ENCODE measurements at places on chromosomes 4 and X.

GRCh38 chrX:77668391-77669237 lies 117.4 kb downstream of the ATRX start:
- no peak for DNase-seq

GRCh38 chr4:173998471-173999144 lies 284.9 kb downstream of the FBXO8 start:
- DNase-seq = no peak

DNA sequence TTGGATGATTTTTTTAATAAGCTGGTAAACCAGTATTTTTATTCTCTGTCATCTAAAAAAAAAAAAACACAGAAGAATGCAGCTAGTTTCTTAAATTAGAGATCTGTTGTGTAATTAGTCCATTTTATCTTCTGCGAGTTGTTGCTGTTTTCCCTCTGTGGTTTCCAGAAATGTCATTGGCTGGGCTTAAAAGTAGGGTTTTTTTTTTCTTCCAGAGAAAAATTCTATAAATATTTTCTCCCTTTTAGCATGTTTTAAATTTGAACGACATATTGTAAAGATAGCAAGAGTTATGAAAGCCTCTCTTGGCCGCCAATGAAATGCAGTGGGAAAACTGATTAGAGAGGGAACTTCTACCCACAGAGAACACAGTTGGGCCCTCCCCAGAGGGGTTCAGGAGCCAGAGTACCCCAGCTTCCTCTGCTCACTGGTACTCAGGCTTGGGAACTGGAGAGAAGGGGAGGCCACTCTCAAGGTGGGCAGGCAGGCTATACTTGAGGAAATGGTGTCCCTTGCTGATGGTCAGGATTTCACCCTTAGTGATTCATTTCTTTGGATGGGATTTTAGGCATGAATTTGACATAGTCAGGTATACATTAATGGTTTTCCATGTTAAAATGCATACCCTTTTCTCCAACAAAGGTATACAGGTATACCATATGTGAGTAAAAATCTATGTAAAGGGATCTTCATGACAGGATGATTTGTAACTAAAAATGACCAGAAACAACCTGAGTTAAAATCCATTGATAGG lies 166.1 kb downstream of the BCOR start:
- no peak for DNase-seq

DNA sequence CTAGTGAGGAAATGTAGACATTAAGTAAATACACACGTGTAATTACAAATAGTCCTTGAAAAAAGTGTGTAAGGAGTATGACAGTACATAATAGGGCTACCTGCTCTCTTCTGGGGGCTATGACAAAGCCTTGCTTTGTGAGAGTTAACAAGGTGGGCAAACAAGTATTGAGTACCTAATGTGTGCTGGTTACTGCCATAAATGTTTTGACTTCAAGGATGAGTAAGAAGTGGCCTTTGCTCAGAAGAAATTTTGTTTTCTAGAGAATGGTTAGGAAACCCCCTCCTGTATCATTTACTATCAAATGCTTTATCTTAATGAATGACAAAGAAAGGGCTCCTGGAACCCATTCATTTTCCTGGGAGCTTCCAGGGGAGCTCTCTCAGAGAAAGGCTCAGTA lies 167.0 kb upstream of the CASK start:
- DNase-seq = no peak

DNA sequence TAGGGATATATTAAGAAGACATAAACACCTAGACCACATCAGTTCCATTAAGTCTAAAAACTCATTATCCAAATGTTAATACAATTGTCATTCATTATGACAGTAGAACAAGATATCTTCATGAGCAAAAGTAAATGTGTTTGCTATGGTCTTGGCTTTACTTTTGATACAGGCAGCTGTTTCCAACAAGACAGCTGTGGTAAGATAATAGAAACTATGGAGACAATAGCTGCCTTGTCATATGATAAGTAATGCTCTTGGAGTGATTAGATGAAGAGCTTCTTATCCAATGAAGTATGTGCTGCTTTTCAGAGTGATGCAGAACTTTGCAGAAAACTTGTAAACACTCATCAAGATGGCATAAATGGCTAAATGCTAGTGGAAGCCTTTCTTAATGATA lies 1066.0 kb downstream of the FSTL5 start:
- no peak for DNase-seq

DNA sequence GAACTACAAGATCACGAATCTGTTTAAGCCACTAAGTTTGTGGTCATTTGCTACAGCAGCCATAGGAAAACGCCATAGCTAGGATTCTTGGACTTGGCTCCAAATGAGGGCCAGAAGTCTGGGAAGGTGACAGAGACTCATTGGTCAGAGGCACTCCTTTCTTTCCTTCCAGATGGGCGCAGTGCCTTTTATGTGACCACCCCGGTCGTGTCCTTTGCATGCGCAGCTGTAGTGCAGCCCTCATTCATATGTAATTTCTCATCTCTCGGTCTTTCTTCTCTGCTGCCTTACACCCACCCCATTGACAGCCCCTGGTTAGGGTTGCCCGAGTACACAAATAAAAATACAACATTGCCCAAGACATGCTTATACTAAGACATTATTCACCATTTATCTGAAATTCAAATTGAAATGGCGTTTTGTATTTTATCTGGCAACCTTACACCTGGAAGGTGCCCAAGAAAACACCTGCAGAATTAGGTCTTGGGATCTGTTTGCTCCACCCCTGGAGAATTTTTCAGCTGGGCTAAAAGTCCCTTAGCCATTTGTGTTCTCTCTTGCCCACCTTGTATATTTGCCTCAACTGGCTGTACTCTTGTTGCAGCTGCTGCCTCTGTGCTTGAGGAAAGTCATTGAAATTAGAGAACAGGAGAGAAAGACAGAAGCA lies 21.9 kb downstream of the CCKAR start:
- DNase-seq = no peak

GRCh38 chr4:172168888-172169287 lies 355.7 kb downstream of the GALNTL6 start:
- DNase-seq = no peak

DNA sequence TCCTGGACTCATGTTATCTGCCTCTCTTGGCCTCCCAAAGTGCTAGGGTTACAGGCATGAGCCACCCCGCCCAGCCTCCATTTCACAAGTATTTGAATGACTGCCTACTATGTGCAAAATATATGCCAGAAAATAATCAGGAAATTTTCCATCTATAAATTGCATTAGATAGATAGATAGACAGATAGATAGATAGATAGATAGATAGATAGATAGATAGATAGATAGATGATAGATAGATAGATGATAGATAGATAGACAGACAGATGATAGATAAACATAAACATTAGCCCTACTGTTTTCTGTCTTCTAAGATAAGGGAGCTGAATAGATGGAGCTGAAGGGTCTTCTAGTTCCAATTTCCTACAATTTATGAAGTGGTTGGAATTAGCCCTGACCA lies 87.4 kb upstream of the TRIM2 start:
- no peak for DNase-seq

DNA sequence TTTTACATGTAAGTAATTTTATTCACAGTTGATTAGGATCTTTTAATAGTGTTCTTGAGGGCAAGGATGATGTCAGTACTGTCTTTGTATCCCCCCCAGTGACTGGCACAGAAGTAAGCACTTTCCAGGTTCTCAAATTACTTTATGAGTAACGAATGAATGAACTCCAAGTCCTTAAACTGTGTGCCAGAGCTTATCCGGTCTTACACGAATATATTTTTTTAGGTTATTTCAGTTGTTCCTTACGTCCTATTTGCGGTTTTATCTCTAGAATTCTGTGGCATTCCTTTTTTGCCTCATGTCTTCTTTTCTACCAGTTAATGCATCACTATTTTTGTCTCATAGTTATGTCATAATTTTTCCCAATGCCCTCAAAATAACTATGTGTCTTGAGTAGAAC lies 106.9 kb upstream of the MID1IP1 start:
- no peak for DNase-seq

GRCh38 chr4:1612278-1613098 lies 71.6 kb downstream of the FAM53A start:
- DNase-seq = no peak

DNA sequence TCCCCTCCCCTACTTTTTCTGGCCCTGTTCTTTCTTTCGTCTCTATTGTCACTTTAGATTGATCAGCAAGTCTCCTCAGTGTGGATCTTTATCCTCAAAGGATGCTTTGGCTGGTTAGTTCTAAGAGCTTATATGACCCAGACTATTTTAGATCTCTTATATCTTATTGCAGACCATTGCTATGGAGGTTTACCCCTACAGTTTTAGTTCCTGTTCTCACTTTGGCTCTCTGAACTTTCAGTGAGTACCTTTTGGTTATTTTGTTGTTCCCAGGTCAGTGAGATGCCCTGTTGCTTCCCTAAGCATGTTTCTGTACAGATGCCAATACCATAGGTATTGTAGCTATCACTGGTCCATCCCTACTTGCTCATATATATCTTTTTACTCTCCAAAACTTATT lies 24.0 kb upstream of the MED14 start:
- no peak for DNase-seq

- no peak for DNase-seq
Measured at GRCh38 chrX:40340116-40340515, 240.7 kb upstream of the ATP6AP2 start.

DNA sequence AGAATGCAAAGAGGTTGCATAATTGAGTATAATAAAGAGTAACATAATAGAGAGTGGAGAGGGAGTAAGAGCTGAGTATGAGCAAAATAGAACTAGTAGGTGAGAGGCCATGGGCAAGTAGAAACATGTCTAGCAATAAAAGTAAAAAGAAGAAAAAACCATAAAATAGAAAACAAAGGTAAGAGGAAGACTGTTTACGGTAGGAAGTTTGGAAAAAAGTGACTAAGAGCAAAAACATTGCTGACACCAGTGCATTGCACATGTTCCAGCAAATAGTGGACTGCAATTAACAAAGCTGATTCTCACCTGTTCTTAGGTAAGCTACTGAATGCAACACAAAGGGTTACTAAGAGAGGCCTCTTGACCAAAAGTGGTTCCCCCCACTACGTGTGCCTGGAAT lies 202.9 kb downstream of the TEX13A start:
- no peak for DNase-seq

DNA sequence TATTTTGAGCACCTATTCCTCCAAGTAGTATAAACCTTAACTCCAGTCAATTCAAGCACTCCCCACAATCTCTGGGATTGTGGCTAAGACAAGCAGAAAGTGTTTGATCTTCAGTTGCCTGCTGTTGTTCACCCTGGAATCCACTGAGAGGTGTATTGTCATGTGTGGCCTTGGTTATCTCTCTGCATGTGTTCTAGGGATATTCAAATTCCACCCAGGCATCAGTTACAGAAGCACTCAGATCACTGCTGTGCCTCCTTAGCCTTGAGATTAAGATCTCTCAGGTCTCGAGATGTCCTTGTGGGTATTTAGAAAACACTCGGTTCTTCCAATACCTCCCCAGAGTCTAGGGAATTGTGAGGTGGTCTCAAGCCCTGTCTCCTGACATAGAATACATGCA lies 213.3 kb downstream of the SMARCA1 start:
- no peak for DNase-seq

DNA sequence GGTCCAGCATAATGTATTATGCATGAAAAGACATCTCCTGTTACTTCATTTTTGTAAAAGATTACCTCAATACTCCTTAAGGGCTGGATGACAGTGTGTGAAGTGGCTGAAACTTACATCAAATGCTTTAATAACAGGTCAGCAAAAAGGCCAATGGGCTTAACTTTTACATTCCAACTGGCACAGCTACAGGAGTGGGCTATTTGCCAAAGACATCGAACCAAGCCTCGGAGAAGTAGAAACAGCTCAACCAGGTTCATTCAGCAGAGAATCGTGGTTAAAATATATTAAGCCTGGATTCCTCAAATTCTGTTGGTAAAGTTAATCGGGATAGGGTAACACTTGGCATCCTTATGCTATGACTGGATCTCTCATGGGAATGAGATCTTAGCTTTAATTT lies 639.7 kb downstream of the TRIML1 start:
- DNase-seq = no peak
